ENCODE measurements at places on chromosomes 13 and 19.

- DNase-seq, result no peak
Measured at GRCh38 chr13:60355056-60355455, 42.0 kb upstream of the TDRD3 start.

- no peak for DNase-seq
Measured at GRCh38 chr13:43664700-43665191, 122.0 kb downstream of the ENOX1 start.

DNA sequence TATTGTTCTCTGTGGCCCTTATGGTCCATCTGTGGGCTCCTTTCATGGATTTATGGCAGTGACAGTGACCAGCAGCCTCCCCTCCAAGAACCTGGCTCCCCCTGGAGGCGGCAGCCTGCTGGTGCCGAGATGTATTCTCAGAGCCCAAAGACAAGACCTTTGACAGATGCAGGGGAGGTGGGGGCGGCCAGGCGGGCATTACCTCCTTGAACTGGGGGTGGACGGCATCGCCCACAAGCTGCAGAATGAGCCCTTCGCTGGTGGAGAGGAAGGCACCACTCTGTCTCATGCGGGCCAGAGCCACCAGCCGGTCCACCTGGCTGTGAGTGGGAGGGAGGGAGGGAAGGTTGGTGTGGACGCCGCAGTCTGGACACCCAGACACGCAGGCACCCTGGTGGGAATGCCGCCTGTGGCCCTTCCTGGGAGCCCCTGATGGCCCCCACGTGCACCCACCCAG is 6.6 kb downstream of the ISOC2 start:
- DNase-seq, result no peak

- DNase-seq, result no peak
Measured at GRCh38 chr13:39623466-39623865, 20.5 kb upstream of the LHFPL6 start.

- no peak for DNase-seq
Measured at GRCh38 chr13:87107651-87108050, 563.5 kb upstream of the SLITRK5 start.

DNA sequence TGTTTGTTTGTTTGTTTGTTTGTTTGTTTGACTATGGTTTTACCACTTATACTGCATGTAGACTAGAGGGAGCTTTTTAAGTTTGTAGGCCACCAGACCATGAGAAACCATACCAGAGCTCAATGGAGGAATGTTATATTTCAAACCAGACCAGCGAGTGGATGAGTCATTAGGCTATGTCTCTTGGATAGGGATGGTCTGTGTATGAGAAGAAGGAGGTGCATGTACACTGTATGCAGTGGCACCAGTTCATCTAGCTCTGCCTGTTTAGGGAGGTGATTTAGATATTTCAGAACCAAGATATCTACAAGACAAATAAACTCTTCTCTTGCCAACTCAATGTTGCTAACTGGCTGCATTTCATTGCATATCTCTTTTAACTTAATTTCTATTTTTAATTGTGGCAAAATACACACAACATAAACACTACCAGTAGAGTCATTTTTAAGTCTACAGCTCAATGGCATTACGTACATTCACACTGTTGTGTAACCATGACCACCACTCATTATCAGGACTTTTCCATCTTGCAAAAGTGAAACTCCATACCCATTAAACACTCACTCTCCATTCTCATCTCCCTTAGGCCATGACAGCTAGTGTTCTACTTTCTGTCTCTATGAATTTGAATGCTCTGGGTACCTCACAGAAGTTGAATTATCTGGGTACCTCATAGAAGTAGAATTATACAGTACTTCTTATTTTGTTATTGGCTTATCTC is 29.2 kb downstream of the SYDE1 start:
- DNase-seq, result no peak

DNA sequence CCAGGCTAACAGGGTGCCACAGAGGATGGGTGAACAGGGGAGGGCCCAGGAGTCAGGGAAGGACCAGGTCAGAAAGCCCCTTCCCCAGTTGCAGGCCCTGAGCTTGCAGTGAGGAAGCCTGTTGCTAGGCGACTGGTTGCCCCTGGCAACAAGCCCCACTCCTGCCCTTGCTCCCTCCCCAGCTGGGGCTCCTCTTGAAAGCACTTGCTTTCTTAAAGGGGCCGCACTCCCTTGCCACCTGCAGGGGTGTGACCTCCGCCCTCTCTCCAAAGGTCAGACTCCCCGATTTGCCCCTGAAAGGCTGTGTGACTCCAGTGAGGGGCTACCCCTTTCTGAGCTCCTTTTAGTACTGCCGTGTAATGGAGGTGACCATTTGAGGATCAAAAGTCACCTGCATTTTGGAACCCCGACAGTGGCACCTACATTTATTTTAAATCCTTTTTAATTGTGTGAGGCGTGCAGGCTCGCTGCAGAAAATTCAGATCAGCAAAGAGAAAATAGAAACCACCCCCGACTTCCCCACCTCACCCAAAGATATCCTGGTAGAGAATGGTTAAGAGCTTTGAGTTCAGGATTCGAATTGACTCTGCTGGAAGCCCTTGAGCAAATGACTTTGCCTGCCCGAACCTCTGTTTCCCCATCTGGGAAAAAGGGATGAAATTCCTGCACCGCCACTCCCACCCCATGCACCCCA is 4.8 kb downstream of the FCHO1 start:
- DNase-seq, result no peak
